ENCODE measurements at places on chromosomes 1 and 21.

DNA sequence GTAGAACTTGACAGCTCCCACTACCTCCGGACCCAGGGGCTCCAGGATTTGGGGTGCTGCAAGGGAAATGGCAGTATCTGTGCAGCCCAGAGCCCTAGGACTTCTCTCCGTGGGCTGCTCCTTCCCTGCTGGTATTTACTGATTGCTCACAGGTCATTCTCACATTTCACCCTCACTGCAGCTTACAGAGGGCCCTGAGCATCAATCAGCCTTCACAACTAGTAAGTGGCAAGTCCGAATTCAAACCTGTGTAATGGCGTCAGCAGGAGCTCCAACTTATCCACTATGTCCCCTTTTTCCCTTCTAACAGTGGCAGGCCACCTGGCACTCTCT lies 32.4 kb downstream of the PIK3C2B start:
- DNase-seq = no peak

GRCh38 chr1:43368646-43369020 lies 822 bp upstream of the ELOVL1 start:
- no peak for DNase-seq

DNA sequence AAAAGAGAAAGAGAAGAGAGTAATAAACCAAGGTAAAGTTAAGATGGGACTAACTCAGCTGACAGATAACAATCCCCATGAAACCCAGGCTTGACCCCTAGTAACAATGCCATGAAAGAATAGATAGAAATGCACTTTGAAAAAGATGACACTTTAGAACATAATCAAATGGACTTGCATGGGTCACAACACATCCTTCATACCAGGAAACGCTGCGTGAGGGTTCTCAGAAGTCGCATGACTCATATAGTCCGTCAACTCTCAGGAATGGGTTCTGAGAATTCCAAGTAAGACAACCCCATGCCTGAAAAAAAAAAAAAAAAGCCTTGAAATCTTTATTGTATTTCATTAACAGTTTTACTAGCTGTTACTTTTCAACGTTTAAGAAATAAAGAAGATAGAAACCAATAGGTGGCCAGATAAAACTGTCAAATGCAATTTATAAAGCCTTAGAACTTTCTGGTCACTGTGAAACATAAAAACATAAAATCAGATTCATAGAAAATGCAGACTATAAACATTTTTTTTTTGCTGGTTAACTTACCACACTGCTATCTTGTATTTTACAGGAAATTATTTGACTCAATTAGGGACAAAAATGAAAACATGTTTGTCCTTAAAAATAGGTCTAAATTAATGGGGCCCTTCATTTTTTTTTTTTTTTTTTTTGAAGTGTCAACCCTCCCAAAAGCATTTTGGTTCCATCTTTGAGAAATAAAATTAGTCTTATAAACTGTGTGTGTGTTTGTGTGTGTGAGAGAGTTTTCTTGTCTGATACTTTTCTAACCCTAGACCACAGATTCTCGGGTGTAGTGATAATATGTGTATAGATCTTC lies 202.1 kb downstream of the NCAM2 start:
- peak; percentile 11 for DNase-seq

- DNase-seq = no peak
Observed at GRCh38 chr1:214494706-214495105, 56.7 kb downstream of the PTPN14 start.

DNA sequence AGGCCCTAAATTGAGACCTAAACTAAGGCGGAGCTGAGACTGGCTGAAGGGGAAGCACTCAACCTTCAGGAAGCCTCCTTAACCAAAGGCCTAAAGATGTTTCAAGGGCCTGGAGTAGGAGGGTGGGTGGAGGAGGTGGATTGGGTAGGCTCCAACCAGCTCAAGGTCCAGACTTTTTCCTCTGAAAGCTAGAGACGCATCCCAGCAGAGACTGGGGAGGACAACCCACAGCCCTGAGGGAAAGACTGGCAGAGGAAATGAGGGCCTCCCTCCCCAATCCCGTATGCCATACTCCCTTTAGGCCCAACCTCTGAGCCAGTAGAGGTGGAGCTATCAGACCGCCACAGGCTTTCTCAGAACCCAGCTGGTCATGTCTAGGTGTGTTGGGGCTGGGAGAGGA lies 1.1 kb downstream of the ECM1 start:
- no peak for DNase-seq

GRCh38 chr1:243287123-243287460 lies 31.3 kb downstream of the SDCCAG8 start:
- DNase-seq = no peak

GRCh38 chr1:66168467-66168887 lies 365.5 kb upstream of the SGIP1 start:
- no peak for DNase-seq

DNA sequence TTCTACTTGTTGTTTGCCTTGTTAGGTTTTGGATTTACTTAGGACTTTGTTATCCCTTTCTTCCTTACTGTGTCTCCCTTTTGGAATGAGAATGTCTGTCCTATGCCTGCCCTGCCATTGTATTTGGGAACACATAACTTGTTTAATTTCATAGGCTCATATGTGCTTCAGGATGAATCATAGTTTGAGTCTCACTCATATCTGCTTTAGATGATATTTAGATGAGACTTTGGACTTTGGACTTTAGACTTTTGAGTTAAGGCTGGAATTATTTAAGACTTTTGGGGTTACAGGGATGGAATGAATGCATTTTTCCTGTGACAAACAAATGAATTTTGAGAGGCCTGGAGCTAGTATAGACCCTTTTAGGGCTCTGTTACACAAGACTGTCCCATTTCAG lies 33.4 kb downstream of the PSMG1 start:
- DNase-seq = no peak

GRCh38 chr1:44640200-44640853 lies 34.0 kb downstream of the TMEM53 start:
- no peak for DNase-seq

- DNase-seq = no peak
Observed at GRCh38 chr1:212520299-212520698, 87.6 kb downstream of the NENF start.

DNA sequence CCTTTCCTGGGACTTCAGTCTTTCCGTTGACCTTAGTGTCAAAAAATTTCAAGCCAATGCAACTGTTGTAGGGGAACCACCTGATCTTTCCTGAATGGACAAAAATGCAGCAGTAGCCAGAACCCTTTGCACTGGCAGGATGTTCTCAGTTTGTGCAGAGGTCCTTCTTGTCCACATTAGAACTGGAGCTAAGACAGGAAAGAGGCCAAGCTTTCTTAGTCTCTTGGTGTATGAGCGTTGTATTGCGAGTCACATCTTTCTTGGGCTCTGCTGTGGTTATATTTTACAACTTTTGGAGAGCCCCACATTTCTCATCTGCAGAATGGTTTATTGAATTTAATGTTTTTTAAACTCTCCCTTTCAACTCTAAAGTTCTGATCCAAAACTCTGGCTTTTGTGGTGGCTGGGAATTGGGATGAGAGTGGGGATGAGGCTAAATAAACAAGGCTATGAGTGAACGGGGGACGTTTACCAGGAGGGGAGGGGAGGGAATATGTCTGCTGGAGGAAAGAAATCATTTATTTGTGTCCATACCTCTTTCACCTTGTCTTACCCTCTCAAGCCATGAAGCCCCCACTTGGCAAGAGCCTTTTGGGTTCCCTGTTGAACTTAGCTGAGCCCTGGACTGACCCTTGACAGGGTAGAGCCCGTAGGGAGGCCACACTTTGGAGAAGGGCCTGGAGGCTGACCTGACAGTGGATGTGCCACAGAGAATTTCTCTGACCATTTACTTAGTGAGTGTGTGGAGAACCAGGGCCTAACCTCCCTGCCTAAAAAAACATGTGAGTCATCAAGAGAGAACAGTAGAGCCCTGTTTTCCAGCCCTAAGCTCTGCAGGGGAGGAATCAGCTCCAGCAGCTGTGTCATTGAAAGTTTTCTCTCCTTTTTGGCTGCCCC lies 586 bp downstream of the CHI3L2 start:
- DNase-seq = no peak

- DNase-seq = no peak
Observed at GRCh38 chr1:229226796-229227195, 44.1 kb upstream of the RAB4A start.

GRCh38 chr1:213325482-213325881 lies 274.4 kb downstream of the RPS6KC1 start:
- DNase-seq = no peak

GRCh38 chr1:153354515-153355193 lies 3.0 kb upstream of the S100A9 start:
- DNase-seq = no peak

DNA sequence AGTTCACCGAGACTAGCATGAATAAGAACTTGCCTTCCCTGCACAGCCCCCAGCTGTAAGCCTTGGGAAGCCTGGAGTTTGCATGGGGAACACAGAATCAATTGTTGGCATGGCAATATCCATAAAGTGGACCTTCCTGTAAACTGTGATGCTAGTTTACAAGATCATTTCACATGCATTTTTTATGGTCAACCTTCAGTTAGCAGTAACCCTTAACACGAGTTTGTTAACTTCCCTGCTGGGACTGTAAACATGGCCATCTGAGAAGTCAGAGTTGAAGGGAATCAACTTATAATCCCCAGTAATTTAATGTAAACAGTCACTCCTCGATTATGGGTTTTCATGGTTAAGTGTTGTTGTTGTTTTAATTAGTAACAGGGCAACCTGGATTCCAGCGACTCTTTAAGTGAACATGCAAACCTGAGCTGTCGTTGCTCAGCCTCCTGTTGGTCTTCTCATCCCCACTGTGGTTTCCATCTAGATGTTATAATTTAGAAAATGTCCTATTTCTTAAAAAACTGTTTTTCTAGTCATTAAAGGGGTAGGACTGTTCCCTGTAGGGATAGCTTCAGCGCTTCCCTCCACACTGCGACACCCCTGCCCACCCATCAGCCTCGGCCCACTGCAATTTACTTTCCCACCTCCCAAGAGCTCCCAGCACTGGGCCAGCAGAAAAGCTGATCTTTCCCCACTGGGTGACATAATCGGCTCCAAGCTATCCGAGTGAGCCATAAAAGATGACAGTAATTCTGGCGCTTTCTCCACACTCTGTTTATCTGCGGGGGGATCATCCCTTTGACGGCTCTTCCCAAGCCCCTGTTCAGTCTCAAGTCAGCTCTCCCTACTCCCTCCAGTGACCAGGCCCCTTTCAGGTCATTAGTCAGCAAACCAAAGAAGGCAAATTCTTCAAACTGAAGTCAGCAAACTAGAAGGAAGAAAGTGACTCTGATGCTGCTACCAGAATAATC lies 107.6 kb upstream of the IPO9 start:
- DNase-seq = no peak

DNA sequence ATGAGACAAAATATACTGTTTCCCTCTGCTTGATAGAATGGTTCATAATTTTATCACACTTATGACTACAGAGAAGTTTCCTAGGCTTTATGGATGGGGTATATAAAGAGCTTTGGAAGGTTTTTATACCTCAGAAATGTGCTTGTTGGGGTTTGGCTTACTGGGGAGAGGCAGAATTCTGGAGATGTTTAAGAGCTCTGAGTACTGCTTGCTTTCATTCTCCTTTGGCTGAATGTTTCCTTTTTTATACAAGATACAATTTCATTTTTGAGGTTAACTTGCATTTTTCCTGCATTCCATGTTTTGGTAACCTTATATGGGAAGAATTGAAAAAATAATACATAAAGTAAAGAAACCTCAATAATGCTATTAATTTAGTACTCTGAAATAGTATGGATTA lies 157.7 kb upstream of the COL11A1 start:
- no peak for DNase-seq

- DNase-seq = no peak
Observed at GRCh38 chr1:11187494-11187893, 1.7 kb upstream of the ANGPTL7 start.

GRCh38 chr21:35232545-35233176 lies 183.6 kb upstream of the RUNX1 start:
- no peak for DNase-seq

DNA sequence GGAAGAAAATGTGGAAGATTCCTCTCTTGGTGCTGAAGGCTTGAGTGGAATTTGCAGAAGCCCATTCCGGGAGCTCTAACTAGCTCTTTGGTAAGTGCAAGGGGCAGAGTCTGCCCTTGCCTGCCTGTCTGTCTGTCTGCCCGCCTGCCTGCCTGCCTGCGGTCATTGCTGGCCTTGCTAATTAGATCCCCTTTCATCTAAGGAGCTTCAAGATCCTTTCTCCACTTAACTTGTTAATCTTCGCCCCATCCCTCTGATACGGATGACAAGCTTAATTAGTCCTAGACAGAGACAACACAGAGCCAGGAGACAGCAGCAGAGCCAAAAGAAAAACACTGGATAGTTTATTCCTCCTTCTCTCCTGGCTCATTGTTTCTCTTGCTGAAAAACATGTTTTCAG lies 80.2 kb upstream of the GADD45A start:
- DNase-seq = no peak

DNA sequence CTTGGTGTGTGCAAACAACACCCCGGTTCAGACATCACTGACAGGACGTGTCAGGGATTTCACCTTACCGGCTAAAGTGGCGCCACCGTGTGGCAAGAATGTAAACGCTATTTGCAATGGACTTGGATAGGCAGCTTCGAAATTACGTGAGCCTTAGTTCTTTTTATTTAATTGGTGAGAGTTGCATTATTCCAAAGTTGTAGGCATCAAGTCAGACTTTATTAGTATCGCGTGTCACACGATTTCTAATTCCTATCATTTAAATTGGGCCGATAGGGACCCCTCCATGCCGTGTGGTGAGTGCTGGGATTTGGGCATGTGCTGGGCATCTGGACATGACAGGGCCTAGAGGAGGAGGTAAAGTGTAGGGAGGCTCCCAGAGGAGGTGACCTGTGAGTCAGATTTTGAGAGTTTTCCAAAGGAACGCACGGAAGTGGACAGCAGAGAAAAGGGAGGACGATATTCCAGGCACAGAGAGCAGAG lies 14.5 kb upstream of the CPT2 start:
- DNase-seq = peak; percentile 63
